ENCODE measurements at places on chromosomes 5 and 9.
A peak's percentile ranks its signal among the peaks of the same experiment; 100 is the strongest.

DNA sequence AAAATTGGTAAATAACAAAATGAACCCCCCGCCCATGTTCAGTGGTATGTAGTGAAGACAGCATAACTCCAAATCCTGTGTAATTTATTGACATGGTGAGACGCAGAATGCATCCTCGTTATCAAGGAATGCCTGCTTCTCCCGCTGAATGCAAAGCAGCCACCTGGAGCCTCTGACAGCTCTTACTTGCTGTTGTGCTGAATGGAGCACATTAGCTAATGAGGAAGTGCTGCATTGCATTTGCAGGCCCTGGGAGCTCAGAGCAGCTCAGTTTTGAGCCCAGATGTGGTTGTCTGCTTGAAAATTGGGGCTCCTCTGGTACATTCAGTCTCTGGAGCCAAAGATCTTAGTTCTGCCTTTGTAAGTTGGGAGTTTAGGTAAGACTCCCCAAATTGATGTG, 28.9 kb downstream of the PLAC8L1 start:
- no peak for DNase-seq

DNA sequence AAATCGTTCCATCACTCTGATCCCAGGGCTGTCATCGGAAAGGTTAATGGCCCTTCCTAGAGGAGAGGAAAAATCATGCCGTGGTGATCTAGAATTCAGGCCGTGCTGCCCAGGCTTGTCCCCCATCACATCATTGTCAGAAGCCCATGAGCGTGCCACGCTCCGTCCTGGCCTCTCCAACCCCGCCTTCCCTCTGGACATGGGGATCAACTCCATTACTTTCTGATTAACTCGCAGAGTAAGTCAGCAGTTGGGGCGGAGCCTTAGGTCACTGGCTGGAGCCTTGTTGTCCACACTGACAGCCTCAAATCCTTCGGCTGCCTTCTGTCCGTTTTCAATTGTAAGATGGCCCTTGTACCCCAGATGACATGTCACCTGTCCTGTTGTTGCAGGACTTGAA, 75.0 kb downstream of the MVB12B start:
- DNase-seq: no peak

DNA sequence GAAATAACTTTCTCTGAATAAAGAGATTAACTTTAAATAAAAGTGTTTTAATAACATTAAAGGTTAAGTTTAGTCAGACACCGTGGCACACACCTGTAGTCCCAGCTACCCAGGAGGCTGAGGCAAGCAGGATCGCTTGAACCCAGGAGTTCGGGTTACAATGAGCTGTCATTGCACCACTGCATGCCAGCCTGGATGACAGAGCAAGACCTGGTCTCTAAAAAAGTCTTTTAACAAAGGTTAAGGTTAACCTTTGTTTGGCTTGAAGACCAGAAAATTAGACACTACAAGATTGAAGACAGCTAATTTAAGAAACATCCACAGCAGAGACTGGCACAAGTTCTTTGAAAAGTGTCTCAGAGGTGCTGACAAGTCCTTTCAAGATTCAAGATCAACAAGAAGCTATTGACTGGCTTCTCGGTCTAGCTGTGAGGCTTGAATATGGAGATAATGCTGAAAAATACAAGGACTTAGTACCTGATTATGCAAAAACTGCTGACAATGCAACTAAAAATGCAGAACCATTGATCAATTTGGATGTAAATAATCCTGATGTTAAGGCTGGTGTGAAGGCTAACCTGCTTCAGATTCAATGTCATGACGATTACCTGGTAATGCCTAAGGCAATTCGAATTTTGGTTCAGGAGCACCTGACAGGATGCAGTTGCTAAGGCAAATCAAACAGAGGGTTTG, 48.8 kb downstream of the FAM81B start:
- no peak for DNase-seq

DNA sequence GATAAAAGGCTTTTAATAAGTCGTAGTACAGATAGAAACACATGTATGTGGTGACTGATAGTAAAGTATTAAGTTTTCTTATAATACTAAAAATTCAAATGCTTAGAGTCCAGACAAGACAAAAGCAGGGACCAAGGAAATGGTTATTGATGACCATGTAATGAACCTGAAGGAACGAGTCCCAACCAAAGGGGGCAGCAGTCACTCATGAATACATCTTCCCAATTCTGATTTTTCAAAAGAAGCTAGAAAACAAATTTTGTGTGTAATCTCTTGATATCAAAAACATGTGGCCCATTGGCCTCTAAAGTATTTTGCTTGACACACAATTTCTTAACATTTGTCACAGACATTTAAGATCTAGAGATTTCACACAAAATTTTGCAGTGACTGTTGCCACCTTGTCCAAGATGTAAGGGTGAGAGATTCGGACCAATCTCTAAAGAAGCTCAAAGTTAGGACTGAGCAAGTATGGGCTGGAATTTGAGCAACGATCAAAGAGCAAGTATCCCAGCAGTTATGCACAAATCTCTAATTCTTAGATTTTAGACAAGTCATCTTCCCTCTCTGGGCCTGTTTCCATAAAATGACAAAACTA, 66.8 kb downstream of the ARL15 start:
- DNase-seq: peak; percentile 34

- DNase-seq: no peak
Observed at GRCh38 chr9:21970800-21971640, 23.2 kb downstream of the CDKN2A start.

DNA sequence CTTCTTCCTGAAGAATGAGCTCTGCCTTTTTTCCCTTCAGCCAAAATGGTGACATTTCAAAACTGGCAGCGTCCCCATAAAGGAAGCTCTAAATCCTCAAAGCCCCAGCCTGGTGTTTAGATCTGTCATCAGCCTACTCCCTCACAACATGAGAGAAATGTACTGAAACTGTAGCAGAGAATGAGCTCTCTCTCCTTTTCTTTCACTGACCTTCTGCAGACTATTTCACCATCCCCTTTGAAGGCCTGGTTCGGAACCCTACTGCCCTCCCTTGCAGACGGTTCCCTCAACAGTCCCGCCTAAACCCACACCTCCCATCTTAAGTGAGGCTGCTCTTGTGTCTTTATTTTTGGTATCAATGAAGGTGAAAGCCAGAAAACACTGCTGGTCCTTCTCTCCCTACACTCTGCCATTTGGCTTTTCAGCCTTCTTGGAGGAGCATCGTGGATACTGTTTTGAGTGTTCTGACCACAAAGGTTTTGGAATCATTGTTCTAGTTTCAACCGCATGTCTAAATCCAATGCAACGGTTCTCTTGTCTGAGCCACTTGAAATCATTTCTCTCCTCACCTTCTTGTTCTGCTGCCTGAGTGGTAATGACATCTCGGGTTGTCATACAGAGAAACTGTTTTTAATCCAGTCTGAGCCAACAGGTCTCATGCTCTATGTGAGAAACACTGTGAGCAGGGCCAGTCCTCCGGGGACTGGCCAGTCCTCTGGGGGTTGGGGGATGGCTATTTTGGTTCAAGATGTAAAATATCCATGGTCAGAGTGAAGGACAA, 39.0 kb downstream of the ITK start:
- DNase-seq: no peak

- DNase-seq: no peak
Observed at GRCh38 chr5:174493530-174493929, 230.9 kb upstream of the MSX2 start.

GRCh38 chr5:133589286-133589685, 23.1 kb downstream of the FSTL4 start:
- no peak for DNase-seq

DNA sequence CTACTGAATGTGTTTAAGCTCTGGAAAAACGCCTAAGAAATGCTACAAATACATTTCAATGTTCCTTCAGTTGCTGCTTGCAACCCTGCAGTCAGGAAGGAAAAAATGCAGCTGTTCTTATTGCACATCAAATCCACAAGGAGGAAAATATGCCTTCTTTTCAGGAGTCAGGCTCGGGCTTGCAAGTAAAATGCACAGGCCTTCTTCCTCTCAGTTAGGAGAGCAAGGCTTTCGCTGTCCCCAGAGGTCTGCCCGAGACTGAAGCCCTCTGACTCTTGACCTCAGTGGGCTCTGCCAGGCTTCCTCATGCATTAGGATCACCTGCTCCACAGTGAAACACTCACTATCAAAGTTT, 899 bp upstream of the SHC3 start:
- no peak for DNase-seq

- DNase-seq: no peak
Observed at GRCh38 chr9:37501957-37502596, 16.3 kb downstream of the POLR1E start.

DNA sequence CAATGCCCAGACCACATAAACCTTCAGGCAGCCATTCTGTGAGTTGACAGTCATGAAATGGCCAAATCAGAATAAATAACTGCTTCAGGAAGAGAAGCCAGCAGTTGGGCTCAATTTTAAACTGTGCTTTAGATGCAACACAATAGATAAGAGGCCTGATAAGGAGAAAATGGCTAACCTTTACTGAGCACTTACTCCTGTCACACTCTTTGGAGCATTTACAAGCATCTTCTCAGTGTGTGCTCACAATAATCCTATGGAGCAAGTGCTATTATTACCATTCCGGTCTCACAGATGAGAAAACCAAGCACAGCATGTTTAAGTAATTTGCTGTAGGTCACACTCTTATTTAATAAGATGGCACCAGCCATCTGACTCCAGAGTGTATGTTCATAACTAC, 11.5 kb upstream of the SH3RF2 start:
- DNase-seq: no peak

DNA sequence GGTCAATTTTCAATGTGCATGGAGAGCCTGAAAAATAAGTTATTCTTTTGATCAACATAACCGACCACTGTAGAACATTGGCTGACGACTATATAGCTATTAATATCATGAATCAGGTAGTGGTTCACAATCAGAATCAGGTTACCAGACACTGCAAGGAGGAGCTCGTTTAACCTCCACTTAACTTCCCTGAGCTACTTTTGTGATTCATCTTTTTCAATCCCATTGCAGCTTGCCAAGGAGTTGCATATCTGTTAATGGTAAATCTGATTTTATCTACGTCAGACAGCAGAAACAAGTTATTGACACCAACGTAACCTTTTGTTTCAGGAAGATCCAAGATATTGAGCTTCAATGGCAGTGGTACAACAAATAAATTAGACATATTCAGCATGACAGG, 2263.8 kb upstream of the ACO1 start:
- DNase-seq: no peak

- no peak for DNase-seq
Observed at GRCh38 chr5:9833871-9834270, 203.7 kb upstream of the TAS2R1 start.

DNA sequence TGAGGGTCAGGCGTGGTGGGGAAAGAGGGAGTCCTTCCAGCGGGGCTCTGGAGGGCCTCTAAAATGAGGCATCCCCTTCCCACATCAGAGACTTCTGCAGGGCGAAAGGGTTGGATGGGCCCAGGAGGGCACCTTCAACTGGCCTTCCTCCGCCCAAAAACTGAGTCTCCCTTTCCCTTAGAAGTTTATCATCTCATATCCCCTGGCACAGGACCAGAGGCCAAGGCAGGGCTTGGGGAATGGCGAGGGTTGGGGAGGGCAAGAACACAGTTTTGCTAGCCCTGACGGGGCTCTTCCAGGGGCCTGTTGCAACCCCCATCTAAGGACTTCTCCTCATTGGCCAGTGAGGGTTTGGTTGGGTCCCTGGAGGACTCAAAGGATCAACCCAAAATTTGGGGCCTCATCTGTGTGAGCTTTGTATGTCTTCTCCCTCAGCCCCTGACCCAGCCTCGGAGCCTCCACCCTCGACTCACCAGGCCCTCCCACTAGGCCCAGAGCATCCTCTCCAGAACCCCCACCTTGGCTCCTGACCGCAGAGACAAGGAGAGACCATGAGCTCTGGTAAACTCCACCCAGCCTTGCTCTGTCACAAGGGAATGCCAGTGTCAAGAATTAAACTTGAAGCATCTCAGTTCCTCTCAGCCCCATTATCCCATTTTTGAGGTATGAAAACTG, 24.1 kb downstream of the AQP7 start:
- no peak for DNase-seq

DNA sequence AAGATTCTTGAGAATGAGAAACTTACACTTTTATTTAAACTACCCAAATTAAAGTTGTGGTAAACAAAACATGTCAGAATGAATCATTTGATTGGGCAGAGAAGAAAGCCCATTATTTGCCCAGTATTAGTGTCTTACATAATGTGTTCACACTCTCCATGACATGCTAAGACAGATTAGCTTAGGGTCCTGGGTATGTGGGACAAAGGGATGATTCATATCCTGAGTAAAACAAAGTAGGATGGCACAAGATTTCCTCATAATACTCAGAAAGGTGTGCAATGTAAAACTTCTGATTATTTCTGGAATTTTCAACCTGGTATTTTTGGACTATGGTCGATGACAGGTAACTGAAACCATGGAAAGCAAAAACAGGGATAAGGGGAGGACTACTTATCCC, 183.9 kb upstream of the POU5F2 start:
- DNase-seq: no peak

DNA sequence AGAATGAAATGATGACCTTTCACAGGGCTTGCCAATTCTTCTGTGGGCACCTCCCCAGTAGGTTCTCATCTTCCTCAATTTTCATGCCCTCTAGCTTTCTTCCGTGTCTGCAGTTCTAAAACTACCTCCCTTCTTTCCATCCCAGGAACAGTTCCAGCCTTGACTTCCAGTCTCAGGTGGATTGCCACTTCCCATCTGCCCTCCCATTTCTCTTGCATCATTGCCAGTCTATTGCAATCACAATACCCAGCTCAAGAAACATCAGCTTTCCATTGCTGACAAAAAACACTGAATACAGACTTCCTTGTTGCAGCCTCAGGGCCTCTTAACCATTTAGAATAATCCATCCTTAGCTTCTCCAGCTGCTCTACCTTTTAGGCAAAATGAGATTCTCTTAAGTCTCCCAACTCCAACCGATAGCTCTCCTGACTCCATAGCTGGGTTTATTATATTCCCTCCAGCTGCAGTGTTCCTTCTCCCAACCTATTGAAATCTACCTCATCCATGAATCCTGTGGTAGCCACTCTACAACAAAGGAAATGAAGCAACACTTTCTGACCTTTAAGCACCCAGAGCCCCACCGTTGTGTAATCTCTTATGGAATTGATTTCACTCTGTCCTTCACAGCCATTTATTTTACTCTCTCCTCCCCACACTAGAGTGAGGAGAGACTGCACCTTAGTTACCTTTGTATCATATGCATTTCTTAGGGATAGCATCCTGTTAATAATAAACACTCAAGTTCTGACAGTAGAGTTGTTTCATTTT, 75.6 kb upstream of the PCA3 start:
- no peak for DNase-seq

- no peak for DNase-seq
Observed at GRCh38 chr5:78734094-78734845, 85.7 kb upstream of the LHFPL2 start.

Measured in CD4-positive, alpha-beta T cell treated with Interleukin-21 for 1 hour (primary cell).